ENCODE measurements at places on chromosomes 16 and 17.

DNA sequence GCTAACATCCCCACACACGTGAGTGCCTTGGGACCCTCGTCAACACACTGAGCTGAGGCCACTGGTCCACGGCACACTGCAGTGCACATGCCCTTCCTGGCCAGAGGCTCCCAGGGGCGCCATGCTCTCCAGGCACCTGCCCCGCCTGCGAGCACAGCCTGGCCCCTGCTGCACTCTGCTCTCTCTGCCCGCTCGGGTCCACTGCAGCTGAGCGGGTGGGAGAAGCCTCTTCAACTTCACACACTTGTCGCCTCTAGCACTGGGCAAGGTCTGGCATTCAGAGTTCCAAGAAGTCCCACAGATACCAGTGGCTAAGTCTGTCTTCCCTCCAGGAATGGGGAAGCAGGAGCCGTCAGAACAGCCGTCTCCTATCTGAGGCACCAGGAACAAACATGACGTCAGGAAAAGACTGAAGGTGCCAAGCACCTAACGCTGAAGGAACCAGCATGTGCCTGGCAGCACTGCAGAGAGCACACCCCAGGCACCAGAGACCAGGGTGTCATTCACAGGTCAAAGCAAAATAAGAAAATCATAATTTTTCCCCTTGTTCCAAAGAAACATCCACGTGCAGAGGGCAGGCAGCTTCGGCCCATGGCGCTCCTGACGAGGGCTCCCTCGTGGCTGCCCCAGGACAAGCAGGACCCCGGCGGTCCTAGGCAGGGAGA, 82.9 kb downstream of the ZNF778 start:
- no peak for DNase-seq

GRCh38 chr17:59464246-59464645, 101.2 kb upstream of the DHX40 start:
- DNase-seq: no peak

GRCh38 chr17:72407336-72407909, 286.6 kb downstream of the SOX9 start:
- no peak for DNase-seq

GRCh38 chr17:2028234-2028614, 1.7 kb upstream of the DPH1 start:
- no peak for DNase-seq

- no peak for DNase-seq
These were observed 10.4 kb downstream of the ARRB2 start for GRCh38 chr17:4720787-4721186.

- DNase-seq: no peak
These were observed 63.7 kb downstream of the RPH3AL start for GRCh38 chr17:288802-289356.

GRCh38 chr16:85416228-85417109, 196.7 kb upstream of the GSE1 start:
- peak; percentile 63 for DNase-seq

- no peak for DNase-seq
These were observed 27.4 kb downstream of the IQCK start for GRCh38 chr16:19745286-19746010.

DNA sequence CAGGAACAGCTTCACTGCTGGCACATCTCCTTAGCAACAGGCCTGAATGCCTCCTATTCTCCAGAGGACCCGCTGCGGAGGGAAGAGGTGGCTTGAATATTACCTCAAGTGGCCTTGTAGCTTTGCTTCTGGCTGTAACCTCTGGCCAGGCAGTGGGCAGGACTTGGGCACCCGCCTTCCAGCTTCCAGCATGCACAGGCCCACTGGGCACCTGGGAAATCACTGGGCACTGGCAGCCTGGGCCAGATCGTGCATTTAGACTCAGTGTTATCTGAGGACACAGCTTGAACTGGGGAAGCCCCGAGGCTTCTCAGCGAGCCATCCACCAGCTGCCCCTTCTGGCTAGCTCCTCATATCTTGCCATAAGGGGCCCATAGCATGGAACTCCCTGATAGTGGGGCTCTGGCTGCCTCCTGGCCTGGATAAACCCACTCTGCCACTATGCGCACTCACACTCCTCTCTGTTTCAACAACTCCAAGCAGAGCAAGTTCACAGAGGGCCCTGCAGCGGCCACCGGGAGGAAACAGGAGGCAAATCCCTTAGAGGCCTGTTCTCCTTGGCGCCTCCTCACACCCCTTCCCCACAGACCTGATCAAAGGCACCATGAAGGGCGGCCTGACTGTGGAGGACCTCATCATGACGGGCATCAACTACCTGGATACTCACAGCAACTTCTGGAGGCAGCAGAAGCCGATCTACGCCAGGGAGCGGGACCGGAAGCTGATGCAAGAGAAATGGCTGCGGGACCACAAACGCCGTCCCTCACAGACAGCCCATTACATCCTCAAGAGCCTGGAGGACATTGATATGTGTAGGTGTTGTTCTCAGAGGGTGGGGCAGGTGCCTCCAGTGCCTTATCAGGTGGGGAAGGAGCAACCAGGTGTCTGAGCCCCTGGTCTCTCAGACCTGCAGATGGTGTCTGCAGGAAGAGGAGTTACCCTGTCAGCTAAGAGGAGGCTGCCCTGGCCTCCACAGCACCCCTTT, 7.8 kb downstream of the ODAD4 start:
- DNase-seq: no peak

- DNase-seq: no peak
These were observed 1.1 kb downstream of the PGAP6 start for GRCh38 chr16:380762-381011.

- no peak for DNase-seq
These were observed 16.3 kb downstream of the SCPEP1 start for GRCh38 chr17:56994009-56994792.

DNA sequence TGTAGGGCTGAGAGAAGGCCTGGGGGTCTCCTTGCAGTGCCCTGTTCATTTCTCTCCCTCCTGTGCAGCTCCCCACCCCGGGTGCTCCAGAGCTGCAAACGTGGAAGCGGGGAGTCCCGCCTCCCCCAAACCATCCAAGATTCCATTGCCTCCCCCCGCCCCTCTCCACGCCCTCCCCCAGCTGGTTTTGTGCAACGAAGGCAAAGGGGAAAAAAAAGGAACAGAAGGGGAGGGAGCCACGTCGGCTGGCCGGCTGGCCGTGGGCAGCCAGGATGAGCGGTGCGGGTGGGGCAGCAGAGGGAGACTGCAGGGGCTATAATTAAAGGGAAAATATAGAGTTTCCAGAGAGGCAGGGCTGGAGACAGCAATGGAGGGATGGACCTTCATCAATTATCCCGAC, 1.7 kb upstream of the COL1A1 start:
- DNase-seq: no peak

- DNase-seq: no peak
These were observed 664 bp downstream of the NQO1 start for GRCh38 chr16:69725480-69726312.

- DNase-seq: no peak
These were observed 413.1 kb upstream of the MON1B start for GRCh38 chr16:76777721-76778465.

GRCh38 chr16:4593086-4593485, 21.6 kb downstream of the UBALD1 start:
- peak; percentile 63 for DNase-seq

GRCh38 chr17:7476951-7477350, 2.5 kb downstream of the ZBTB4 start:
- no peak for DNase-seq

- DNase-seq: no peak
These were observed 37.5 kb upstream of the KCNJ16 start for GRCh38 chr17:70037498-70037897.

DNA sequence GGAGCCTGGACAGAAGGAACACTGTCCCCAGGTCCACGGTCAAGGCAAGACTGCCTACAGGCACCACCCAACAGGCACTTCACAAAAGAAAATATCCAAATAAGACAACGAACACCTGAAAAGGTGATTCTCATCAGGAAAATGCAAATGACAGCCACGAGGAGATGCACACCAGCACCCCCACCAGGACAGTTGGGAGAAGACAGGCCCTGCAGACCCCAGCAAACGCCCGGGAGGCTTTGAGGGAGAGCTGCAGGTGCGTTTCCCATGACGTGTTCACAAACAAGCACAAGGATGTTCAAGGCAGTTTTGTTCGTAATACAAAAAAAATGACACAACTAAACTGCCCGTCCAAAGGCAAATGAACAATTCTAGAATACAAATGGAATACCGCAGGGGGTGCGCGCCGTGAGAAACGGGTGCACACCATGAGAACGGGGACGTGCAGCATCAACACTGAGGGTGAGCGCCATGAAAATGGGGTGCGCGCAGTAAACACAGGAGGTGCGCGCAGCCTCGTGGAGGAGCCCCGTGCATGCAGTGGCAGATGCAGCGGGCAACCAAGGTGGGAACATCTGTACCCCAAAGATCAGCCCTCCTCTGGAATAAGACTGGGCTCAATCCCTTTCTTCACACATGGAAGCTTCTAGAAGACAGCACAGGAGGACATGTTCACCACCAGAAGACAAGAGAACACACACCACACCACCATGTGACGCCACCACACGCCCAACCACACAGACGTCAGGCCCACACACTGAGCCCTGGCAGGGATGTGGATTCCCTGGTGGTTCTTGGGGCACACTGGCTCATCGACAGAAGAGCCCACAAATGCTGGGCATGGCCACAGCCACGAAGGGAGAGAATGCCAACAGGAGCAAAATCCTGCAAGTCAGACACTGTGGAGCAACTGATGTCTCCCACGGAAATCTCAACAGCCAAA, 91.2 kb downstream of the ZNF778 start:
- peak; percentile 56 for DNase-seq

DNA sequence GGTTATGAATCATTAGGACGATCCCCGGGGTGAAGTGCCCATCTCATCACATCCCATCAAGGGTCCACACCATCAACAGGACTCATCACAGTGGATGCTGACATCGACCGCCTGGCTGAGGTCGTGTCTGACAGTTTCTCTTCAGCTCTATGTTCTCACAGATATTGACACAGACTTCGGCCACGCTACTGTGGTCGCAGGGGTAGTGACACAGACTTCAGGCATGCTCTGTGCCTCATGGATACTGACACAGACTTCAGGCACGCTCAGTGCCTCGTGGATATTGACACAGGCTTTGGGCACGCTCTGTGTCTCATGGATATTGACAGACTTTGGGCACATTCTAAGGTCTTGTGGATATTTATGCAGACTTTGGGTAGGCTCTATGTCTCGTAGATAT, 50.1 kb downstream of the KLHDC4 start:
- DNase-seq: no peak

DNA sequence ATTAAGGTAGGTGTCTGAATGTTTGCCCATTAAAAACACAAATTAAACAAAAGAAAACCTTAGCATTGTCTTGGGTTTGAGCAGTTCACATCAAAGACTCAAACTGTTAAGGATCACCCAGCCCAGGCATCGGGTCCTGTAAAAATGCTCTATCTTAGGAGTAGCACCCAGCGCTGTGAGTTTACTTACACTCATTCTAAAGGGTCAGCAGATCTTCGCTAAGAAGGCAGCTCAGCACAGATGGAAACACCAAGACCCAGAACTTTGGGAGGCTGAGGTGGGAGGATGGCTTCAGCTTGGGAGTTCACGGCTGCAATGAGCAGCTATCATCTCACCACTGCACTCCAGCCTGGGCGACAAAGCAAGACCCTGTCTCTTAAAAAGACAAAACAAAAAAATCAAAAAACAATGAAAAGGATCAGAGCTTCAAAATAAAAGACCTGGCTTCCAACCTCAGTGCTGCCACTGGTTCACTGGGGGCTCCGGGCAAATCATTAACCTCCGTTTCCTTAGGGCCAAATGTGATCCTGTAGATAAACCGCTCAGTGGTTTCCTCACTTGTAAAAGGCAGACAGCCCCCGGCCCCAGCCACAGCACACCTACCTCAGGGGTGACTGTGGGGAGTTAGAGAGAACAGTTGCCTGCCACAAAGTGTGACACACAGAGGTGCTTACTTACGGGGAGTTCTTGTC, 11.1 kb downstream of the COG1 start:
- DNase-seq: no peak

- DNase-seq: no peak
These were observed 63.5 kb downstream of the PARN start for GRCh38 chr16:14566599-14566998.

GRCh38 chr16:68264128-68265077, at the start of gene SLC7A6:
Gene SLC7A6, plus strand, starts transcription at chr16:68264526. Its CDS starts 10,201 bp downstream, at chr16:68274727.
- peak; percentile 90 for DNase-seq

DNA sequence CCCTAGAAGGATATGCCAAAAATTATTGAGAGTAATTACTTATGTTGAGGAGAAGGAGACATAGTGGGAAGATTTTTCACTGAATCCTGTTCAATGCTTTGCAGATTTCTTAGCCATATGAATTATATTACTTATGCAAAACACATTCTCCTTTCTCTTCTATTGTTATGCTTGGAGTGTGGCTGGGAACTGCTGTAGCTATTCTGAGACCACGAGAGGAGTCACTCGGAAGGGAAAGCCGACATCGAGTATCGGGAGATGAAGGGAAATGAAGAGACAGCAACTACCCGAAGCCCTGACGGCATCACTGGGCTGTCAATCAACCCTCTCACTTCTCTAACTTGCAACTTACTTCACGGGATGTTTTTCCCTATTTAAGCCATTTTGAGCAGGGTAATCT, 39.6 kb downstream of the STX8 start:
- DNase-seq: no peak

DNA sequence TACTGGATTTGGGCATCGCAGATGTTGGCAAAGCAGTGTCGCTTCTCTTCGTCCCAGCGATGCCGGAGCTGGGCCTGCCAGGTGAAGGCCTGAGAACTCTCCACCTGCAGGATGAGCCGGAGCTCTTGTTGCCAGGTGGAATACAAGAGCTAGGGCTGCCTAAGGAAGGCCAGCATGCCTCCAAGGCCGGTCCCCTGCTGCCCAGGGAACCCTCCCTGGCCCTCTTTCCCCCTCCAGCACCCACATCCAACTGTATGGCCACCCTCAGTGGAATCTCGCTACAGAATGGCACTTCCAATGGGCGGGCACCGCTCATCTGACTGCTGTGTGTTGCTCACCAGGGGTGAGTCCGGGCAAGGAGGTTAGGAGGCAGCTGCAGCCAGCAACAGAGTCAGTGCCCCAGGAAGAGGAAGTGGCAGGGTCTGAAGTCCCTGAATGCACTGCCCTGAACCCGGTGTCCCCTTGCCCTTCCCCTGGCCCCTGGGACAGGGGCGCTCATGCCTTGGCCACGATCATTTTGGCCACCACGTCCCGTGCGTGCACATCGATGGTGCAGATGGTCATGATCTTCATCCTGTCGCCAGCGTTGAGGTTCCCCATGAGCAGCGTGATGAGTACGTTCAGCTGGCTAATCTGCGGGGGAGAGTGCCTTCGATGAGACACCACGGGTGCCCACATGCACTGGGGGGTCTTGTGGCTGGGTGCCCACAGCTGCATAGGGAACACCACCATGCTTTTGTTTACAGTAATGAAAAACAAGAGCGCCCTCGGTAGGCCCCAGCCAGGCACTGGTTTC, 75.8 kb downstream of the DNAH17 start:
- no peak for DNase-seq

DNA sequence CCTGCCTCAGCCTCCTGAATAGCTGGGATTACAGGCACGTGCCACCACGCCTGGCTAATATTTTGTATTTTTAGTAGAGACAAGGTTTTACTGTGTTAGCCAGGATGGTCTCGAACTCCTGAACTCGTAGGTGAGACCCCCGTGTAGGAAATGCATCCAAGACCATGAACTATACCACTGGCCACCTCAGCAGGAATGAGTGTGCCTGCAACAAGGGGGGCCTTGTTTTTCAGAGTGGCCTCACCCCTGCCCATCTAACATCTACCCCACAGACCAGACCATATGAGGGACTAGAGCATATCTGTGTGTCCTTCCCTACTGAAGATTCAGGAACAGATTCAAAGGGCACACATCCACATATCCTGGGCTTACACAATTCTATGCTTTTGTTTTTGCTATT, 44.9 kb downstream of the SHISA6 start:
- DNase-seq: no peak

- DNase-seq: no peak
These were observed 38.9 kb downstream of the KANSL1 start for GRCh38 chr17:46154151-46154816.

GRCh38 chr16:57627184-57627871, 1.1 kb upstream of the ADGRG1 start:
- peak; percentile 75 for DNase-seq
